ENCODE measurements at places on chromosomes 16 and 17.
A peak's percentile ranks its signal among the peaks of the same experiment; 100 is the strongest.

DNA sequence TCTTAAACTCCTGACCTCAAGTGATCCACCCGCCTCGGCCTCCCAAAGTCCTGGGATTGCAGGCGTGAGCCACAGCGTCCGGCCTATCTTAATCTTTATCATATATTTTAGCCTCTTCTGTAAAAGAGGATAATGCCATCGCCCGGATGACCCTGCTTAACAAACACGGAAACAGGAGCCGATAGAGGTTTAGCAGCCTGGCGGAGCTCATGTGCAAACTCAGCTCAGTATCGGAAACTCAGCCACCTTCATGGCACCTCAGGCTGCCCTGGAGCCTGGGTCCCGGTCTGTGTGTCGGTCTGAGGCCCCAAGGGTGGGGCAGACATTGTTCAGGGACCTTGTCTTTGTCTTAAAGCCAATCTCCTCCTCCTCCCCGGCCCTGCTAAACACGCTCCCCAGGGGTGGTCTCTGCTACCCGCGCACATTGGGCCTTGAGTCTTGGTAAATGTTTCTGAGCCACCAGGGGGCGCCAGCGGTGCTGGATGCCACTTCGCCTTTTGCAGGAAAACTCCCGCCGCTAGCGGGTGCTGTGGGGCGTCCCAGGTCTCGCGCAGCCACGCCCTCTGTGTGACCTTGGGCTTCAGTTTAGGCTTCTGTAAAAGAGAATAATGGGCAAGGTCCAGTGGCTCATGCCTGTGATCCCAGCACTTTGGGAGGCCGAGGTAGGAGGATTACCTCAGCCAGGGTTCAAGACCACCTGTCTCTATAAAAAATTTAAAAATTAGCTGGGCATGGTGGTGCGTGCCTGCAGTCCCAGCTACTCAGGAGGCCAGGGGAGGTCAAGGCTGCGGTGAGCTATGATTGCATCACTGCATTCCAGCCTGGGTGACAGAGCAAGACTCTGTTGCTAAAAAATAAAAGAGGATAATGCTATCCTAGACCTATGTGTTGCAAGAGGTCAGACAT, 2.7 kb downstream of the CETP start:
- DNase-seq: peak; percentile 97

DNA sequence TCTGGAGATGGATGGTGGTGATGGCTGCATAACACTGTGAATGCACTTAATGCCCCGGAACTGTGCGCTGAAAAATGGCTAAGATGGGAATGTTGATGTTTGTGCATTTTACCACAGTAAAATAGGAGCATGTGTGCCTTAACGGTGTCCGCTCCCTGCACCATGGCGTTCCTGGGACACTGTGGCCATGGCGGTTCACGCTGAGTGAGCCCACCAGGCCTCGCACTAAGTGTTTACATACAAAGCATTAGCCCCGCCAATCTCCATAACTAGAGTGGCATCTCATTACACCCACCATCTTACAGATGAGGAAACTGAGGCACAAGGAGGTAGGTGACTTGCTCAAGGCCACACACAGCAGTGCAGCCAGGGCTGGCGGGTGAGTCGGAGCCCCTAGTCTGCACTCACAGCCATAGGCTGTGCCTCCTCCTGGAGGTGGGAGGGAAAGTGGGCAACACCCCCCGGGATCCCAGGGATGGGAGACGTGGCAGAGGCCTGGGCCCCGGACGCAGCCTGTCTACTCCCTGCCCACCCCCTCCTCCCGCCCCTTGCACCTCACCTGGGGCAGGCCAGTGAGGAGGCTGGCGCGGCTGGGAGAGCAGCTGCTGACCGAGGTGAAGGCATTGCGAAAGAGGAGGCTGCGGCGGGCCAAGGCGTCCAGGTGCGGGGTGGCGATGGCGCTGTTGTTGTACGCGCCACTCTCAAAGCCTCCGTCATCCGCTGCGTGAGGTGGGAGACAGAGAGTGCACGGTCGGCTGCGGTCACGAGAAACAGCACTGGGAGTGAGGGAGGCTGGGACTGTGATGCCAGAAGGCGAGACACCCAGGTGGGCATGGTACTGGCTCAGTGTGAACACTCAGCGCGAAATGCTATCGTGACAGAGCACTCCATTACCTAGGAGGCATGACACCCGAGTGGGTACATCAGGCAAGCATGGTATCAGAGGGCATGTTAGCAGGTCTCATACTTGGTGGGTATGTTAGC, 3.4 kb downstream of the SGSH start:
- no peak for DNase-seq

GRCh38 chr16:28497861-28498599, 3.6 kb downstream of the APOBR start:
- DNase-seq: no peak

DNA sequence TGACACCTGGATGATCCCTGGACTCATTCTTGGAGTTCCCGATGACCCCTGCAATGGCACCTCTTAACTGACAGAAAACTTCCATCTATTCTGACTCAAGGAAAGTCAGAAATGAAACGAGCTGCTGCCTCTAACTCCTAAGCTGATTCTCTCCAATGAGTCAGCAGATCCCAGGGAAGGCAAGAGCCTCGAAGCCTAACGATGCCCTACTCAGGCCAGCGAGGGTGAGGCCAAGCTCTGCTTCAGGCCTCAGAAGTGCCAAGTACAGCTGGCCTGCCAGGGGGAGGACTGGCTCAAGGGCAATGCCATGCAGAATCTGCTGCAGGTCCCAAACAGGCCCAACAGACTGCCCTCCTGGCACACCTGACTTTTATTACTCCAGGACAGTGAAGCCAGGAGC, 36.3 kb downstream of the PLXDC1 start:
- no peak for DNase-seq

GRCh38 chr17:55500103-55500502, 11.1 kb downstream of the SMIM36 start:
- no peak for DNase-seq

DNA sequence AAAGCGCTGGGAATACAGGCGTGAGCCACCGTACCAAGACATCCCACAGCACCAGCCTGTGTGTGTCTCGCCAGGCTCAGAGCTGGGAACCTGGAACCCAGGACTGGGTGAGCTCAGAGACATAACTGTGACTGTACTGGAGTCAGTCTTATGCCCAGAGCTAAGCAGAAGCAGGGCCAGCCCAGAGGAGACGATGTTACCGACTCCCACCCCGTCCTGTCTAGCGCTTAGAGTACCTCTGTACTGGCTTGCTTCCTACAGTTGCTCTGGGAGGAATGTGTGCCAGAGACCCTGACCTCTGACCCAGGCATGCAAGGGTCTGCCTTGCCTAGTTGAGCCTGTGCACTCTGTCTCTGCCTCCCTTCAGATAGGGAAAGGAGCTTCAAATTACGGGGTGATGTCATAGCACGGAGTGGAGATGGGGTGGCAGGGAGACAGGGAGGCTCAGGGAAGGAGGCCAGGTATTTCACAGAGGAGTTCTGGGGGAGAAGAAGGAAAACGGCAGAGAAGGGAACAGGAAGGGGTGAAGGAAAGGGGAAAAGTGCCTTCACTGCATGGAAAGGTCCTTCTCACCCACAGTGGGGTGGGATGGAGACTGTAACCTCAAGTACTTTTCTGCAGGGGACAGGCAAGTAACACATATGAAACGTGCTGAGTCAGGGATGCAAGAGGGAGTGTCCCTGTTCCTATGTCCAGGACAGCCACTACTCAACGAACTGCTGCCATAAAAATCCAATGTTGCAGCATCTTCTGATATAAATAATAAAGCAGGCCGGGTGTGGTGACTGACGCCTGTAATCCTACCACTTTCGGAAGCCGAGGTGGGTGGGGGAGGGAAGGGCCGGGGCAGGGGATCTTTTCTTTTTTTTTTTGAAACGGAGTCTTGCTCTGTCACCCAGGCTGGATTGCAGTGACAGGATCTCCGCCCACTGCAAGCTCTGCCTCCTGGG, 5.8 kb upstream of the ARMC5 start:
- no peak for DNase-seq

DNA sequence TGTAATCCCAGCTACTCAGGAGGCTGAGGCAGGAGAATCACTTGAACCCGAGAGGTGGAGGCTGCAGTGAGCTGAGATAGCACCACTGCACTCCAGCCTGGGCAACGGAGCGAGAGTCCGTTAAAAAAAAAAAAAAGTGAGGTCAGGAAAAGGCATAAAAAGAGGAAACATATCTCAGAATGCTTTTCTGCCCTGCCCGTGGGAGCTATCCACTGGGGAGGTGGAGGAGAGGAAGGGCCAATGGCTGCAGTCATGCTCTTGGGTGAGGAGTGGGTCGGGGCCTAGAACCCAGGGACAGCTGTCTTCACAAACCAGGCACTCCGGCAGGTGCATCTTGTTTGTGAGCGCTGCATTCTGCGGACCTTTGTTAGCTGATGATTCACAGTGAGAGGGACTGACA, 60.0 kb upstream of the CDC42EP4 start:
- no peak for DNase-seq

GRCh38 chr16:79082970-79083369, 517.6 kb downstream of the MAF start:
- no peak for DNase-seq

DNA sequence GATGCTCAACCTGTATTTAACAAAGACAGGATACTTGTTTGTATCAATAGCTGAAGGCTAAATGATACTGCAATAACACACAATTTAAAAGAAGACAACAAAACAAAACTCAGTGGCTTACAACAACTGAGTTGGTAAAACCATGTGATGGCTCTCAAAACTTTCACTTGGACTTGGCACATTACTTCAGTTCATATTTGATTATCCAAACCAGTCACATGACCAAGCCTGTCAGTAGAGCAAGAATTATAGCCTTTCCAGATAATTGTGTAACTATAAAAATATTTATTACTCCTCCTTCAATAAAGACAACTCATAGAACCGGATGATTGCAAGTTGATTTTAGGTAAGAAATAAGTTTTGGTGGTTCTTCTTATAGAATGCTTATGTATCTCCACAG, 56.8 kb downstream of the NQO1 start:
- no peak for DNase-seq

GRCh38 chr17:45425984-45426413, 6.7 kb downstream of the ARHGAP27 start:
- DNase-seq: no peak
